ENCODE measurements at places on chromosomes 7 and 10. TPM values are rescaled to one million over a fixed set of nuclear protein-coding genes. Genes with fewer than 3 reads are reported as not detected.

Gene GBX1
- polyA plus RNA-seq, result not detected

Gene CDC14C
- 0.09 TPM for polyA plus RNA-seq

GRCh38 chr7:2109251-2109872 lies 123.4 kb downstream of the MAD1L1 start:
- DNase-seq, result no peak

GRCh38 chr7:24870766-24871165 lies 109.2 kb downstream of the OSBPL3 start:
- no peak for DNase-seq

GRCh38 chr7:77684030-77684429 lies 12.2 kb upstream of the RSBN1L start:
- DNase-seq, result no peak

GRCh38 chr7:74587435-74588126 lies 69.9 kb upstream of the GTF2I start:
- no peak for DNase-seq

GRCh38 chr10:107269626-107270025 lies 105.1 kb upstream of the SORCS1 start:
- no peak for DNase-seq

DNA sequence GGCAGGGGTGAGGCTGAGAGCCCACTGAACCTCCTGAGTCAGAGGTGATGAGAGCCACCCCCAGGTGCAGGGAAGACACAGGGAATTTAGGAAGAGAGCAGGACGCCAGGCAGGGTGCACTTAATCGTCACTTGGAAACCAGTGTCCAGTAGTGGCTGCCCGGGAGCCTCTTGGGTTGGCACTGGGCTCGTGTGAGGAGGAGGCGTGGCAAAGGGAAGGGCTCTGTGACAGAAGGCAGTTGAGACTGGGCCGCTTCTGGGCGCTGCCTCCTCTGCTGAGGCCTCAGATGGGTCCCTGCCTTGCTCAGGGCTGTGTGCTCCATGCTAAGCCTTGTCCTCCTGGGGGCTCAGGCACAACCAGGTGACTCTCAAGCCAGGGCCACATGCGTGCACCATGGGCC lies 13.3 kb downstream of the RET start:
- DNase-seq, result no peak

GRCh38 chr7:38025815-38026214 lies 105.4 kb downstream of the EPDR1 start:
- no peak for DNase-seq

All from urinary bladder (tissue), 4 donors.